ENCODE measurements at places on chromosomes 6 and 20.

DNA sequence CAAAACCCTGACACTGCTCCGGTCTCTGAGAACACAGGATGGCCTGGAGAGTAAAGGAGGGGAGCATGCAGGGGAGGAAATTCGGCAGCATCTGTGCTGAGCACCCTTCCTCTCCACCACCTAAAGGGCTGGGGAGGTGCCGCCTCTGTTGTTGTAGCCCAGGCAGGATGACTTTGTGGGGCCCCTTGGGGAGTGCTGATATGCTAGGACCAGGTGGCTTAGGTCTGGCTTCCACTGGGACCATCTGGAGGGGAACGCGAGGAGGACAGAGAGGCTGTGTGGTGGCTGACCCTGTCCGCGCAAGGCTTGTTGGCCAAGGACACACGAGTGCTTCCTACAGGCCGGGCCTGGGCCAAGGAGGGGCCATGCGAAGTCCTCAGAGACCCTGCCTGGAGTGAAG, 9.9 kb upstream of the RPS6KA2 start:
- DNase-seq = no peak

- no peak for DNase-seq
Observed at GRCh38 chr6:46347669-46348068, 143.6 kb downstream of the RCAN2 start.

DNA sequence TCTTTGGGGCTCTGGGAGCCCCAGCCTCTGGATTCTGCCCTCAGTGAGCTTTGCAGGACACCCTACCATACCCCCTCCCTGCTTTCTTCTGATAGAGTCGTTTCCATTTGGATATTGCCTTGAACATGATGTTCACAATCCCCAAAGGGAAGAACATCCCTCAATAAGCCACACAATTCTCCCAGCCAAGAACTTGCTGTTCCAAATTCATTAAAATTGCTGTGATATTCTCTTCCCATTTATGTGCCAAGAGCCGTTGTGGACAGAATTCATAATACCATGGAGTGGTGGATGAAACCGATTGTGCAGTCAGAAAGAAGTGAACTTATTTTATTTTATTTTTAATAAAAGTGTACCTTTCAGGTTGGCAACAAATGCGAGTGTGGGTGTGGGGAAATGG, 95.8 kb downstream of the DHX35 start:
- no peak for DNase-seq

GRCh38 chr6:6682225-6682624, 93.7 kb downstream of the LY86 start:
- DNase-seq = no peak

GRCh38 chr6:118650582-118651281, 659 bp downstream of the CEP85L start:
- no peak for DNase-seq

GRCh38 chr6:139219746-139220145, 72.1 kb downstream of the TXLNB start:
- no peak for DNase-seq
